ENCODE measurements at places on chromosomes 4 and X. TPM values are rescaled to one million over a fixed set of nuclear protein-coding genes. Genes with fewer than 3 reads are reported as not detected.

WDR17 gene
- polyA plus RNA-seq = 6.4 TPM

DNA sequence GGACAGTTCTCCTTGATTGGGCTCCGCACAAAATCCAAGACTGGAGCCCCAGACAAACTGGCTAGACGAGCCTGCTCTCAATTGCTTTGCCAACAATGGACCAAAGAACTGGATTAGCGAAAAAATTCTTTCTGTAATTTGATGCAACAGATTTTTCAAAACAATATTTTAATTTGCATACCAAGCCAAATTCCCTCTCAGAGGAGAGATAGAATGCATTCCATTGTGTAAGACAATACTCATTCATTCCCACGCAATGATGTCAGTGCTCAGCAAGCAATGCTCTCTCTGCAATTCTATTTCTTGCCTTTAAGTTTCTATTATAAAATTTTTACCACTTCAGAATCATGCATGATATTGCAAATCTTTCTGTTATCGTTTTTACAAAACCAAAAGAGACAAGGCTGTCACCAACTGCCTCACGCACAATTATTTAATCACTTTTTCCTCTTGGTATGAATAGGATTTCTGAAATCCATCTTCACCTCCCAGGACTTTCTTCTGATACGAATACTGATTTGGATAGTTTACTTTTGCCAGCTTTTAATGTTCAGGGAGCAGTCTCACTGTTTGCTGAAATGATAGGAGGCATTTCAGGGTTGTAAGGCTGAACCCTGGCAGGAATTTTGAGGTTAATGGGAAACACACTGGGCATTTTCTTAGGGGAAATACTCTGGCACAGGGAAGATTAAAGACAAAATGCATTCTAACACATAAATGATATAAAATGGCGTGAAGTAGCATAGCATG lies 46.1 kb upstream of the HCCS start:
- no peak for DNase-seq

LRP2BP gene
- polyA plus RNA-seq = 3.4 TPM

MAGT1 gene
- polyA plus RNA-seq = 97.5 TPM

PRDM5 gene
- 18.5 TPM for polyA plus RNA-seq

PAGE1 gene
- not detected for polyA plus RNA-seq

DNA sequence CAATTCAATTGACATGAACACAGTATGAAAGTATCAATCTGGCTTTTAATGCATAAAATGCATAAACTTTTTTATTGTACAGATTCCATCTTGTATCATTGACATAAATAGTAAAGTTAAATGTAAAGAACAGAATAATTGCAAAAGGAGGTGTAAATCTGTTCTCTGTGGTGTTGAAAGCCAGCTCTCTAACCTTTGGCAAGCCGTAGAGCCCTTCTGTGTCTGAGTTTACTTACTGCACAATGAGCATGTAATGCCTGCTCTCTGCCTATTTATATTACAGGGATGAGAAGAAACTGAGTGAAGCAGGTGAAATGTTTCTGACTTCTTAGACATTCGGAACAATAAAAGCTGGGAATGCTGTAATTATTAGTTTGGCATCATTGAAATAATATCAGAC lies 389.3 kb upstream of the EPHA5 start:
- no peak for DNase-seq

GRCh38 chr4:166839615-166840251 lies 394.6 kb downstream of the SPOCK3 start:
- no peak for DNase-seq

USP26 gene
- polyA plus RNA-seq = not detected

GRCh38 chr4:42385516-42385915 lies 11.8 kb upstream of the SHISA3 start:
- no peak for DNase-seq

PHOX2B gene
- 0.10 TPM for polyA plus RNA-seq

DNA sequence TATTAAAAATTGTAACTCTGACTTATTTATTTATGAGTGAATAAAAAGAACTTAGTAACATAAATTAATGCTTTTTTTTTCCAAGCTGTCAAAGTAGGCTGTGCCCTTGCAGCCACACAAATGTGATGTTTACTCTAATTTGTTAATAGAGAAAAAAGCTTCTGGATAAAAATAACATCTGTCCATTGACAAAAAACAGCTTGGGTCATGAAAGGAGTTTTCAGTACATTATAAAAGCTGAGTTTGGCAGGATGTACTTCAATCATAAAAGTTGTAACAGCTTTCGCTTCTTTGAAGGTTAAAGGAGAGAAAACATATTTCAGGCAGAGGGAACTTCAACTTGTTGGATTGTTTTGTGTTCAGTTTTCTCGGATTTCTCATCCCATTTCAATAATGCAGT lies 105.6 kb downstream of the SLC4A4 start:
- DNase-seq = peak; percentile 6

NXF3 gene
- polyA plus RNA-seq = 0.14 TPM

DNA sequence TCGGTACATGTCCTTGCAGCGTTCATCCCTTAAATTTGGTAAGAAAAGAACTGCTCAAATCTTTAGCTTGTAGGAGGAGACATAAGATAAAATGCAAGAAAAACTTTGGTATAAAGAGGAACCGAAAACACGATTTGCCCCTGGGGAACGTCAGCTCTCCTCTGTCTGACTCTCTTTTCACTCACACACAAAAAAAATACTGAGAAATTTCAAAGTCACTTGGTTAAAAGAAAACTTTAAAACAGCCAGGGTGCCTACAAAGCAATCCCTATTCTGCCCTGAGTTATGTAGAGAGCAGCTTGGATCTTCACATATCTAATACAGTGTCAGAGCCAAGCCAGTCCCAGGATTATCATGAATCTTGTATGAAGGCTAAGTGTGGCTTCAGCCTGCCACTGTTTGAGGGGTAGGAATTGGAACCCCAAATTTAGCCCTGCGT lies 248.5 kb upstream of the CXXC4 start:
- DNase-seq = no peak

DNA sequence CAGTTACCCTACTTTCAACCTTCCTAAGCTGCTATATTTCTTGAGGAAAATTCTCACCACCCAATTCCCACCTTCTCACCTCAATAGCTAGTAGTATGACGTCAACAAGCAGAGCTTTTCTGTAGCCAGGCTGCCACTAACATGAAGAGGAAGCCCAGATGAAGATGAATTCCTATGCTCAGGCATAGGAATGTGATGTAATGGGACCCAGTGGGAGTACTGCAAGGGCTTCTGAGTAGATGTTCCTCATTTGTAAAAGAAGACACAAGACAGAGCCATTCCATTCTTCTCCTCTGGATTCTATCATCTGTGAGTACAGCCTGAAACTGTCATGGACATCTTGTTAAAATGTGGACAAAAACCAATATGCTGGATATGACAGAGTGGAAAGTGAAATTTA lies 81.6 kb upstream of the KLF3 start:
- no peak for DNase-seq

GRCh38 chr4:150139297-150139865 lies 61.1 kb downstream of the DCLK2 start:
- no peak for DNase-seq

DNA sequence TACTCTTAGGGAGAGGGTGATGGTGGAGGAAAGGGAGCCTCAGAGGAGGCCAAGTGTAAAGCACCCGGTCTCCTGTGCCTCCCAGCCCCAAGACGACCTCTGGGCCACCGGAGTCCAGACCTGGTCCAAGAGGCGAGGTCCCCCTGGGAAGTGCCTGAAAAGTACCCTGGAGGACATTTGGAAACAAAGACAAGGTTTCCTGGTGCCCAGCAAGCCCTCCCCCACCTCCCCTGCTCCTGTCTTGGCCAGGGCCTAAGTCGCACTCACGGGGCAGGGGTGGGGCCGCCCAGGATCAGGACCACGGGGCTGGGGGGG lies 532 bp upstream of the SH3BP2 start:
- DNase-seq = no peak

CHST7 gene
- polyA plus RNA-seq = 2.5 TPM

GRCh38 chrX:13733506-13733905 lies 914 bp downstream of the TRAPPC2 start:
- DNase-seq = no peak

GRCh38 chr4:61094854-61095598 lies 105.1 kb upstream of the ADGRL3 start:
- no peak for DNase-seq

DNA sequence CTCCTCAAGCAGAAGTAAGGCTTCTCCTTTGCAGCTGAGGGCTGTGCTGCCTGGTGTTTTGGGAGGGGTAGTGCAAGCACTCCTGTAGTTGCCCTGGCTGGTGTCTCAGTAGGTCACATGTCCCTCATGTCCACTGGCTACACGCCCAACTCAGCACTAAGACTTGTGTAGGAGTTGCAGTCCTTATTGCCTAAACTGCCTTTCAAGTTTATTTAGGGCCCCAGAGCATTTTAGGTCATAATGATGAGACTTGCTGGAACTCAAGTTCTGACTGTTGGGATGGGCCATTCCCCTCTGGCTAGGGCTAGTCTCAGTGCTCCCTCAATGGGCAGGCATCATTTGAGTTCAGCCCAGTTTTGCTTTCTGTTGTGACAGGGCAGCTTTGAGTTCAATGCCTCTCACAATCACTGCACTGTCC lies 44.1 kb downstream of the PPM1K start:
- DNase-seq = no peak

- DNase-seq = no peak
Observed at GRCh38 chr4:147340591-147341120, 140.2 kb upstream of the EDNRA start.

GRCh38 chrX:53323196-53323595 lies 41.8 kb upstream of the IQSEC2 start:
- DNase-seq = no peak

GRCh38 chr4:36208893-36209473 lies 35.3 kb downstream of the ARAP2 start:
- DNase-seq = no peak

GTPBP6 gene
- polyA plus RNA-seq = 41.9 TPM

HTN1 gene
- not detected for polyA plus RNA-seq

CXCL3 gene
- 0.33 TPM for polyA plus RNA-seq

- DNase-seq = no peak
Observed at GRCh38 chr4:176236946-176237345, 32.1 kb downstream of the ASB5 start.

- DNase-seq = no peak
Observed at GRCh38 chrX:57138674-57139073, 1.5 kb upstream of the SPIN2A start.

NCAPG gene
- polyA plus RNA-seq = 27.9 TPM

DNA sequence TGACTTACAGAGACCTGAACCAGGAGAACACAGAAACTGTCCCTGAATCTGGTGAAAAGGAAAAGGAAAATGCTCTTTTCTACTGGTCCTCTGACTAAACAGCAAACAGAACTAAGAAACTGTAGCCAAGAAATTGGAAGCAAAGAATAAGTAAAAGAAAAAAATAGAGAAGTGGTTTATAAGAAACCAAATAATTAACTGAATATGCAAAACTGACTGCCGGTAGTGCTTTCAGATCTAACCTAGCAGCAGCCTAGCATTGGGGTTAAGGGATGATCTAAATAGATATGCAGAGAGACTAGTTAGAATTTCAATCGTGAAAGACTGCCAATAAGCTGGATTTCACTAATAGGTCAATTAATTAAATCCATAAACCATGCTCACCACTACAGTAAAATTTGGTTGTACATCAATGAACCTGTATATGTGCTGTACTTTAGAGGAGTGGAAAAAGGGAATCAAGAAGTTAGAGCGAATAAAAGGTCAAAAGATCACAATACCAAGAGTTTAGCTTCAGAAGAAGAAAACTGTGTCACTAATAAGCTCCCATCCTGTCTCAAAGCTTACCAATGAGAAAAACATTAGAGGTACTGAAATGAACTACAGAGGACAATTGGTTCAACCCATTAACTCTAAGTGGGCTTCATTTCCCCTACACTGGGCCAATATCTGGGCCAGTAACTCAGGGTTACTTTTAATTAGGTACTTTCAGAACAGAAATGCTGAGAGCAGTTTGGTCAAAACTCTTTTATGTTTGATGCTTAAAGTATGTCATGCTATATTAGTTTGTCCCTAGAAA lies 53.6 kb downstream of the KLHL13 start:
- no peak for DNase-seq

- DNase-seq = no peak
Observed at GRCh38 chr4:147786031-147786430, 54.1 kb downstream of the ARHGAP10 start.

Measured in right renal cortex interstitium (tissue), 3 donors.